ENCODE measurements at places on chromosomes 2 and 18.
A peak's percentile ranks its signal among the peaks of the same experiment; 100 is the strongest.

DNA sequence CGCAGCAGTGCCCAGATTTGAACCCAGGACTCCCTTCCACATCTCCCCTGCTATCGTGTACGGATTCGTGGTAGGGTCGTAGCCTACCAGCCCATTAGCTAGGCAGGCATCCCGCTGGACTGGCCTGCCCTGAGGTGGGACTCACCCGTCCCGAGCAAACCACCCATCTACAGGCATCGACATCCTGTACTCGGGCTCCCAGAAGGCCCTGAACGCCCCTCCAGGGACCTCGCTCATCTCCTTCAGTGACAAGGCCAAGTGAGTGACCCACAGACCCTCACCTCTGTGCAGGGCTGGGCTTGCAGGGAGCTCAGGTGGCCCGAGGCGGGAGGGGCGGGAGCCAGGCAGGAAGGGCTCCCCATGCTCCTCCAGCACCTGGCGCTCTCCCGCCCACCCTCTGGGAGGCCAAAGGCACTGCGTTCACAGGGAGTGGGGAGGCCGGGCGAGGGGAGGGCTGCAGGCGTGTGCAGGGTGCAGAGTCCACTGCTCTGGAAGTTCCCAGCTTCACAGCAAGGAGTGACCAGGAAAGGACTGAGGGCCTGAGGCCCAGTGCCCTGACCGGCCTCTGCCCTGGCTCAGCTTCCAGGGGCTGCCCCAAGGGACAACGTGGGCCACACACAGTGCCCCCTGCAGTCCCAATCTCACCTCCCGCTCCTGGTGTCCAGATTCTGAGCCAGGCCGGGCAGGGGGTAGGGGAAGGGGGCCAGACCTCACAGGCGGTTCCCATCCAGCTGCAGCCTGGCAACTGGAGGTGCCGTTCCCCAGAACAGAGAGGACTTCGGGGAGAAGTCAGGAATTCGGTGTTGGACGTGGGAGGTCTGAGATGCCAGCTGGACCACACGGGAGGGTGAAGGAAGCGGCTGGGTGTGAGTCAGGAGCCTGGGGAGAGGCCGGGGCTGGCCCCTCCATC, 5.4 kb downstream of the AGXT start:
- peak; percentile 20 for DNase-seq

GRCh38 chr18:3594760-3595368, 144.9 kb downstream of the TGIF1 start:
- DNase-seq: peak; percentile 37

GRCh38 chr18:52991246-52991645, 651.2 kb downstream of the DCC start:
- no peak for DNase-seq

DNA sequence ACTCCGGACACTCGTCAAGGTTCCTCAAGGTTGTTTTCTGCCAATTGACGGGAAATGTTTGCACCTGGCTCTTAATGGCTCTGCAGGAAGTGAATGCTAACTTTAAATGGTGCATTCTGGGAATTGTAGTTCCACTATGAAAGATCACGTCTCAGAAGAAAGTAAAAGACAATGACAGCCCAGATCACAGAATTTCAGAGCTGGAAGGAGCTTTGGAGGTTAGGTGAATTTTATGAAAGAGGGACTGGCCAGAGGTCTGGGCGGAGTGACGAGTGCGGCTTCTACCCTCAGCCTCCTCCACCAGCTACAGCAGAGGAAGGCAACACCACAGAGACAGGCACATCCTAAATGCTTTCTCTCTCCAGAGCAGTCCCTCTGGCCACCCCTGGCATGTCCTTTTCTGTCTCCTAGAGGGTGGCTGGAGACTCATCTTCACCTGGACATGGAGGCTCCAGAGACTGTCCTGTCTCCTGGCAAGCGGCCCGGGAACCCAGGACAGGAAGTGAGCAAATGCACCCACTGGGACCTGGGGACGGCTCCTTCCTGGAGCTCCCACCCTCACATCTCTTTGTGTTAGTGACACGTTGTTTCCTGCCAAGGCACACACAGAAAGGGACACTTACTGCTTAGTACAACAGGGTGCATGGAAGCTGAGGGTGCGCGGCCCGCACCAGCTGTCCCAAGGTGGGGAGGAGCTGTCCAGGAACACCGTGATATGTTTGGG, 19.4 kb downstream of the THAP4 start:
- no peak for DNase-seq

DNA sequence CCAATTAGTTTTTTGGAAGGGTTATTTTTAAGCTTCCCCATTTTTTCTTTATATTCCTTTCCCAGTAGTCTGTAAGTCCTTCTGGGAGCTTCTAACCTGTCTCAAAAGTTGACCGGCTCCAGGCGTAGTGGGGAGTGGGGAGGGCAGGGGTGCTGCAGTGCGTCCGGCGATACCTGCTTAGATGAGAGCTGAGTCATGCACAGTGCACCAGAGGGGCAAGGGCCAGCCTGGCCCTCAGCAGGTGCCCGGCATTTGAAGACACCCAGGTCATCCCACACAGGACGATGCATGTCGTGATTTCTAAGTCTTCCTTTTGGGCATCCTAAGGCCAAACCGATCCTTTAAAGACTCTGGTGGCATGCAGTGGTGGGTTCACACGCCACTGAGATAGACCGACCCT, 73.4 kb downstream of the TPO start:
- DNase-seq: no peak

GRCh38 chr2:43887176-43887575, 48.4 kb downstream of the ABCG8 start:
- DNase-seq: no peak

- DNase-seq: no peak
Measured at GRCh38 chr2:163419000-163419830, 316.6 kb downstream of the FIGN start.

DNA sequence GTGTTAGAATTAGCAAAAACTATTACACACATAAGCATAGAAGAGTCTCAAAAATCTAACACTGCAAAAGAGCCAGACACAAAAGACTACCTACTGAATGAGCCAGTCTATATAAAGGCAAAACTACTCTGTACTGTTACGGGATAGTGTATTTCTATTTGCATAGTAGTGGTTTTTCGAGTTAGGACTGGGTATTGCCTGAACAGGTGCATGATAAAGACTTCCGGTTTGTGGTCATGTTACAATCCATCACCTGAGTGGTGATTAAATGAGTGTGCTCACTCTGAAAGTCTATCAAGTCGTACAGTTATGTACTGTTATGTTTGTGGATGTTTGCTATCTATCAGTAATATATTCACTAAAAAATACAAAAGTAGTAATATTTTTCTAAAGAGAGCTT, 523.3 kb upstream of the SYT4 start:
- no peak for DNase-seq

DNA sequence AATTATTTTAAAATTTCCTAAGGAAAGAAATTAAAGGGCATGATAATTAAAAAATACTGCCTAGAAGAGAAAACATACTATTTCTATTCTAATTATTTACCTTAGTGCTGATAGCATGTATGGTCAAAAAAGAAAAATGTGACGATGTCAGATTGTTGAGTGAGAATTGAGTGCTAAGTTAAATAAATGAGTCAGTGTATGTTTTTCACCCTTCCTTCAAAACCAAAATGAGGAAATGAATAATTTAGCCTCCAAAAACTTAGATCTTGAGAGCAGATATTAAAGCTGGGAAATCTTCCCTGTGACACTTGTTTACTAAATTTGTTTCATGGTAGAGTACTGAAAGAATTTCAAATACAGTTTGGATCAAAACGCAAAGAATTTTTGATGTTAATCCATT, 58.6 kb upstream of the NYAP2 start:
- no peak for DNase-seq

DNA sequence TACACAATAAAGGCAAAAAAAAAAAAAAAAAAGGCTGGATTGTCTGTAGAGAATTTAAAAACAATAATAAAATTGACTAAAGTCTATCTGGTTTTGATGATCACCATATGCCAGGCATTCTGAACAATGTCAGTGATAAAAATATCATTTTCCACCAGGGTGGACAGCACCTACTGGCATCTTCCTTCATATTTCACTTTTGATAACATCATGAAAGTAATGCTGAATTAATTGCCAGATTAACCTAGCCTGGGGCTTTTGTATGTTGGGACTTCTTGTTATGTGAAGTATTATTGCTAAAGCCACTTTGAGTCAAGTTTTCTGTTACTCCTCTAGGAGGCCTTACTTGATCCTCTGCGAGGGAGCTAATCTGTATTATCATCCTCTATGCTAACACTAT, 73.8 kb upstream of the FAM98A start:
- no peak for DNase-seq

DNA sequence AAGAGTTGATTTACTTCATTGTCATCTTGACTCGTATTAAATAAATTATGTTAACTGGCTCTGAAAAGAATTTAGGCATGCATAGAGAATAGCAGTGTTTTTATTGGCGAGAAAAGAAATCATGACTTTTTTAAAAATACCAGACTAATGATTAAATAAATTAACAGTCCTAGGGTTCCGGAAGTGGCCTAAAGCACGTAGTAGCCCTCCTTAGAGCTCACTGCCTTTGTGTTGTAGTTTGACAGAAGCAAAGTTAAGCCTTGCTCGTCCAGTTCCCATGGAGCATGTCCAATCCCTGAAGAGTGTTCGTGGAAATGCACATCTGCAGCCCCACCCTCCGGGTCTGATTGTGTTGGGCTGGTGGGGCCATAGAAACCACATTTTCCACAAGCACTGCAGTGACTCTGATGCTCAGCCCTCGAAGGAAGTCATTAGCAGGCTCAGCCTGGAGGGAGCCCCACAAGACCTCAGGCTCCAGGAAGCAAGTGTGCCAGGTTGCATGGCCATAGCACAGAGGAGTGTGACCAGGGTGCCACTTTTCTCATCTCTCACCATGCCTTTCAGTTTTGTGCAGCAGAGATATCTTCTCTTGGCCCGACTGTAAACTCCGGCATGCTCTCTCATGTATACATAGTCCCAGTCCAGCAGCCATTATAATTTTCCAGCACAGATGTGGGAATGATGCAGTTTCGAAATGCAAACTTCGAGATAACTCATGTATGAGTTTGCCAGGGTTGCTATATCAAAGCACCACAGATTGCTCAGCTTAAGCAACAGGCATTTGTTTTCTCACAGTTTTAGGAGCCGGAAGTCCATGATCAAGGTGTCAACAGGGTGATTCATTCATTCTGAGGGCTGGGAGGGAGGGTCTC, 188.6 kb upstream of the SH3BP4 start:
- peak; percentile 5 for DNase-seq

GRCh38 chr2:68766376-68766845, 31.8 kb downstream of the ARHGAP25 start:
- DNase-seq: peak; percentile 17

- DNase-seq: no peak
Measured at GRCh38 chr18:78972385-78972918, 7.2 kb upstream of the SALL3 start.

- no peak for DNase-seq
Measured at GRCh38 chr2:154914561-154914960, 216.1 kb downstream of the KCNJ3 start.

- DNase-seq: no peak
Measured at GRCh38 chr18:25223211-25223610, 128.8 kb downstream of the ZNF521 start.

DNA sequence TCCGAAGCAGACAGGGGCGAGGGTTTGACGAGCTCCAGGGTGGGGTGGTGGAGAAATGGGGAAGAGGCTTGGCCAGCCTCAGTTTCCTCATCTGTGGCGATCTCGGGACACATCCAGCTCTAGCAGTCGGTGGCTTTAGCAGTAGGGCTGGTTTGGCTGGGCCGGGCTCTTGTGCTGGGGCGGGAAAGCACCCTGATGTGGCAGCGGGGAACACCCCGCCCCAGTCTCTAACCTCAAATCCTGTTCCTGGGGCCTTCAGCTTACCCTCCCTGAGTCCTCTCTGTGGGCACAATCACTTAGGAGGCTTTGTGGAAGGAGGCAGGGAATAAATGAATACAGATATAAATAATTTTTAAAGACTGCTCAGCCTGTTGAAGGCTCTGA, 26.5 kb upstream of the MCFD2 start:
- peak; percentile 6 for DNase-seq

DNA sequence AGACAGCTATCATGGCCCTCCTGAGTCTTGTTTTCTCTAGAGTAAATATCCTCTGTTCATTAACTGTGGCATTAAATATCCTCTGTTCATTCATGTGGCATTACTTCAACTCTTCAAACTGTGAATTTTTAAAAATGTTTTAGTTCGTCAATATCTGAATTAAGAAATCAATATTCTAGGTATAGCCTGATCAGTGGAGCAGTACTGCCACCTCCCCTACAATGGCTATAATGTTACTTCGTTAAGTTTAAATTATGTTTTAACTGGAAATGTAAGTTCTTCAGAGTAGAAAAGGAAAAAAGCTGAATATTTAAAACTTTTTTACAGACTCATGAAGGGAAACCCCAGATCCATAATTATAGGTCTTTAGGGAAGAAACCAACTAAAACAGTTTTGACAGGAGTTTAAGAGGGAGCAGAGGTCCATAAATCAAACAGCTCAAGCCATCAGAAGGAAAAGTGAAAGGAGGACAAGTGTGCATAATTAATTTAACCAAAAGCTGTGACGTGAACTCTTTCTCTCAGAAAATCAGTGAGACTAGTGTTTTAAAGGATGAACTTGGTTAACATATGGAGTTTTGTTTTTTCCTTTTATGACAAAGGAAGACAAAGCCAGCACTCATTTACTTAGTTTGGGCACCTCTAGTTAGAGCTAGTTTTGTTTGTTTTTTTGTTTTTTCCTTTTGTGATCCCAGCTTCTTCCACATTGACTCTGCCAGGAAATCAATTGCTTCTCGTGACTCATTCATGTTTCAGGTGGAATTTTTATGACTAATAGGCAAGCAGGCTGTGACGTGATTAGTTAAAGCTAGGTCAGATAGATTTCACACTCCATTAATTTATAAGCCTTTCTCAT, 44.9 kb downstream of the RBBP8 start:
- peak; percentile 87 for DNase-seq

GRCh38 chr2:75268112-75268511, 68.8 kb upstream of the TACR1 start:
- DNase-seq: no peak

- DNase-seq: no peak
Measured at GRCh38 chr2:225415792-225416191, 16.3 kb downstream of the NYAP2 start.

DNA sequence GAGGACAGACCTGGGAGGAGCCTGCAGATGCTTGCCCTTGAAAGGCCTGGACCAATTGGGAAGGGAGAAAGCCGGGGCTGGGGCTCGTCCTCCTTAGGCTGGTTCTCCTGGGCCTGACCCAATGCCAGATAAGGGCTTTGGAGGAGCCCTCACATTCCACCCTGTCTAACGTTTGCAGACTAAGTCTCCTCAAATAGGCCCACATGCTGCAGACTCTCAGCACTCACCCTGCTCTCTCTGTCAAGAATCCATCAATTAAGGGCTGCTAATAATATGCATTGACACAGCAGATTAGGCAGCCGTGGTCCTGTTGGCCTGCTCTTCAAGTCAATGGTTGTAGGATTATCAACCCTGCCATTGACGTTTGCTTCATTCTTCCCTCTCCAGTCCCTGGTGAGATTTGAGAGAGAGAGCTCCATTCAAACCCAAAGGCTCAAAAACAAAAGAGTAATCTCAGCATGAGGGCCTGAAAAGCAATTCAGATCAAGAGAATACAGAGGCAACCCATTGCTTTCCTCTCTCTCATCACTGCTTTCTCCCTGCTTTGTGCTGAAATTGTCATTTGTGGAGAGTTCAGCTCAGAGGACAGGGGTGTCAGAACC, 167.6 kb downstream of the INSIG2 start:
- DNase-seq: no peak
